Stimulated activated CD8-positive, alpha-beta memory T cell treated with anti-CD3 and anti-CD28 coated beads, Interleukin-4, amount 100 ng/mL, for 1 hour (primary cell): ENCODE measurements at places on chromosomes 1 and 21.

- DNase-seq = no peak
Observed at GRCh38 chr1:198360208-198360729, 180.2 kb downstream of the ATP6V1G3 start.

DNA sequence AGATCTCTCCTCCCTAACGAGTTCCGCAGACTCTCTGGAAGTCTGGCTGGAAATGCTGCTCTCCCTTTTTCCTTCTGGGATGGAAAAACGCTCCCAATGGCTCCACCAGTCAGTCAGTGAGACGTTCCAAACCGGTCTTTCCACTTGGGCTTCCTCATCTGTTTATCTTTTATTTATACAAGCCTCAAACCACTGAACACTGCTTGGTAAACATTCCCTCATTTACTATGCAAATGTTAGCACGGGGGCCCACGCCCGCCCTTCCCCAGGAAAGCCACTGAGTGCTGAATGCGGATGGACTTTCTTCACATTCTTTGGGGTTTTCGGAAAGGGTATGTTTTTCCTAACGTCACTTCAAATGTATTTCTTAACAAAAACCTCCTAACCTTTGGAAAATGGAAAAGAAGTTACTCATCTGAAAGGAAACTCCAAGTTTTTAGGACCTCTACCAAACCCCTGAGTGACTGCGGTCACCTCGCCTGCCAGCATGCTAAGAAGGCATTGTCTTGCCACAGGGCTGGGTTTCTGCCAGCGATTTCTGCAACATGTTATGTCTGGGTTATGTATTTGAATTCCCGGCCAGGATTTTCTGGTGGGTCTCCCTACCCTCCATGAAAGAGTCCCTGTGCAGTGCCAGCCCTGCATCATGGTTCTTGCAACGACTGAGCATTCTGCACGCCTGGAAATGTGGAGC lies 14.0 kb upstream of the UMODL1 start:
- no peak for DNase-seq

DNA sequence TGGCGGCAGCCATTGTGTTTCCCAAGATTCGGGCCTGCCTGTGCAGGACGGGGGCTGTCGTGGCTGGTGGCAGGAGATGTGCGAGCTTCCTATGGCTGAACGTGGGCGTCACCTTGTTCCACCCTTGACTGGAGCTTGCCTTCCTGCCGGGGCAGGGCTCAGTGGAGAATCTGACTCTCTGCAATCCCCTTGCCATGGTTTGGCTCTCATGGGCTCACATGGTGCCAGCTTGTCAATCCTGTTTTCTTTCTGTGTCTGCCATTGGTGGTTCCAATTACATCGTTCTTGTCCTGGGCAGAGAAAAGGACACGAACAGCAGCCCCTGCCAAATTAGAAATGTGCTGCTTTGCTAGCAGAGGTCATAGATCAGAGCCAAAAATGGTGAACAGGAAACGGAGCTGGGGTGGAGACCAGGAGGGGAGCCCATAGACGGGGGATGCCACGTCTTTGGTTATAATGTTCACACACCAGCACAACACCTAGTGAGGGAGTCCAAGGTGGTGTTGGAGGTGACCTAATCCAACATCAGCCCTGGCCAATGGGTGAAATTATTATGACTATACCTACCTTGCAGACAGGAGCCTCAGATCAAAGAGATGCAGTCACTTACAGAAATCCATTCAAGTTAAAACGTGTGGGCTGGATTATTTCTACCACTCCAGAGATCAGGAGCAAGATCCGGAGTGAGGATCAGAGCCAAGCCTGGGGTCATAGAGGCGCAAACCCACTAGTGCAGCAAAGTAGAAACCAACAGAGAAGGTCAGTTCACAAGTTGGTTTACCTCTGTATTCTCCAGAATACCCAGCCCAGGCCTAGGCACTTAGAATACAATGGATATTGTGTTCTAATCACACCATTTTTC lies 253.1 kb downstream of the SIPA1L2 start:
- DNase-seq = no peak

GRCh38 chr1:79302380-79302930 lies 295.9 kb upstream of the ADGRL4 start:
- no peak for DNase-seq

GRCh38 chr21:42247716-42248115 lies 28.8 kb downstream of the ABCG1 start:
- no peak for DNase-seq

- DNase-seq = no peak
Observed at GRCh38 chr1:155479205-155479604, 83.4 kb downstream of the ASH1L start.
